ENCODE measurements at places on chromosomes 2 and 18.

- DNase-seq, result no peak
Measured at GRCh38 chr2:54582987-54583386, 126.9 kb downstream of the SPTBN1 start.

GRCh38 chr2:166625670-166626069 is 131.6 kb upstream of the SCN7A start:
- no peak for DNase-seq

GRCh38 chr2:219421323-219421722 is 3.1 kb downstream of the DES start:
- DNase-seq, result no peak

GRCh38 chr2:134609924-134610513 is 108.8 kb downstream of the TMEM163 start:
- DNase-seq, result no peak

DNA sequence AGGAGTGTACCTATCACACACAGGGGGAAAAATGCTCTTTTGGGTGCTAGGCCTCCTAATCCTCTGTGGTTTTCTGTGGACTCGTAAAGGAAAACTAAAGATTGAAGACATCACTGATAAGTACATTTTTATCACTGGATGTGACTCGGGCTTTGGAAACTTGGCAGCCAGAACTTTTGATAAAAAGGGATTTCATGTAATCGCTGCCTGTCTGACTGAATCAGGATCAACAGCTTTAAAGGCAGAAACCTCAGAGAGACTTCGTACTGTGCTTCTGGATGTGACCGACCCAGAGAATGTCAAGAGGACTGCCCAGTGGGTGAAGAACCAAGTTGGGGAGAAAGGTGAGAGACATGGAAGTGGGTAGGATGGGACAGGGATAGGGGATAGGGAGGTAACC is 12.2 kb downstream of the DHRS9 start:
- no peak for DNase-seq

Data from mucosa of descending colon (tissue), 3 donors.